ENCODE measurements at places on chromosomes 5 and 9.

- DNase-seq = no peak
Measured at GRCh38 chr5:134444941-134445471, 33.3 kb upstream of the CDKN2AIPNL start.

- DNase-seq = no peak
Measured at GRCh38 chr9:99013550-99013949, 69.8 kb downstream of the COL15A1 start.

DNA sequence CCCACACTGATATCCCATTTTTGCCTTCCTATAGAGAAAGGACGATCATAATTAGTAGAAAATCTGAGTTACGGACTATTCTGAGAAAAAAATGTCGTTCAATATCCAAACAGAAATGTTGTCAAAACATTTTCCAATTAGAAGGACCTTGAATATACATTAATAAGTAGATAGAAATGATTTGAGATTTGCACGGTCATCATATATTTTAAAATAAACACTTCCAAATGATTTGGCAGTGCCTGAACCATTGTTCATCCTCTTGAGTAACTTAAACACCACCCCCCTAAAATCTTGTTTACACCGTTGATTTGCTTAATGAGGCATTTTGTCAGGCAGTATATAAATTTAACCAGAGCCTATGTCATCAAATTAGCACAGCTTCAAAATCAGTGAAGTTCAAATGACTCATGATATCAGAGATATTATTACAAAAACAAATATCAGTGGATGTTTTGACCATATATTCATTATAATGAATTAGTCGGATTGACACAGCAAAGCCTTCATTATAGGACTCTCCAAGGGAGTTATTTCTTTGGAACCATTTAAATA lies 105.0 kb downstream of the ACTL7B start:
- DNase-seq = peak; percentile 8

DNA sequence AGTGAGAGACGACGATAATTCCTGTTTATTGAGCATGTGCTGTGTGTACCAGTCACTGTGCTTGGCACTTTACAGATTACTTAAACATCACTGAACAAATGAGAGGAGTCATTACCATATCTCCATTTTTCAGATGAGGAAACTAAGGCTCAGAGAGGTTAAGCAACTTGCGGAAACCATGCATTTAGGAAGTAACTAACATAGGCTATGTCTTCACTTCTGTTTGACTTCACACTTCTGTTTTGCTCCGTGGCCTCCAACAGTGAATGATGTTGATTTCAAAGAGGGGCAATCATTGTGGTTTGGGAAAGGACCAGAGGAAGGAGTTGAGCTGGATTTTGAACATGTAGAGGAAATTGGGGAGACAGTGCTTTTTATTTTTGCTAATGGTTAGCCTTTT lies 16.7 kb downstream of the GCNT1 start:
- no peak for DNase-seq

- DNase-seq = peak; percentile 14
Measured at GRCh38 chr9:109689701-109690100, 90.3 kb upstream of the PALM2AKAP2 start.

GRCh38 chr5:135038813-135039270 lies 4.8 kb upstream of the PITX1 start:
- no peak for DNase-seq

DNA sequence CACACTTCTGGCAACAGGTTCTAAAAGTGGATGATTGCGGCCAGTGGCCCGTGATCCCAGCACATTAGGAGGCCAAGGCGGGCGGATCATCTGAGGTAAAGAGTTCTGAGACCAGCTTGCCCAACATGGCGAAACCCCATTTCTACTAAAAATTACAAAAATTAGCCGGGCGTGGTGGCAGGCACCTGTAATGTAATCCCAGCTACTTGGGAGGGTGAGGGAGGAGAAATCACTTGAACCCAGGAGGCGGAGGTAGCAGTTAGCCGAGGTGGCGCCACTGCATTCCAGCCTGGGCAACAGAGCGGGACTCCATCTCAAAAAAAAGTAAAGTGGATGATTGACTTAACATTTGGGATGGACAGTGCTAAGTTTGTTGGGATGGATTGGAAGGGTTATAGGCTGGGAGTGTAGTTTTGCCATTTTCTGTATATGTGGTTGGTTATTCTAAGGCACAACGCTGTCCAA lies 3.4 kb downstream of the MATR3 start:
- DNase-seq = no peak

GRCh38 chr5:68710514-68710913 lies 383.3 kb upstream of the SLC30A5 start:
- no peak for DNase-seq

GRCh38 chr5:43563321-43563720 lies 6.4 kb upstream of the PAIP1 start:
- DNase-seq = peak; percentile 22

DNA sequence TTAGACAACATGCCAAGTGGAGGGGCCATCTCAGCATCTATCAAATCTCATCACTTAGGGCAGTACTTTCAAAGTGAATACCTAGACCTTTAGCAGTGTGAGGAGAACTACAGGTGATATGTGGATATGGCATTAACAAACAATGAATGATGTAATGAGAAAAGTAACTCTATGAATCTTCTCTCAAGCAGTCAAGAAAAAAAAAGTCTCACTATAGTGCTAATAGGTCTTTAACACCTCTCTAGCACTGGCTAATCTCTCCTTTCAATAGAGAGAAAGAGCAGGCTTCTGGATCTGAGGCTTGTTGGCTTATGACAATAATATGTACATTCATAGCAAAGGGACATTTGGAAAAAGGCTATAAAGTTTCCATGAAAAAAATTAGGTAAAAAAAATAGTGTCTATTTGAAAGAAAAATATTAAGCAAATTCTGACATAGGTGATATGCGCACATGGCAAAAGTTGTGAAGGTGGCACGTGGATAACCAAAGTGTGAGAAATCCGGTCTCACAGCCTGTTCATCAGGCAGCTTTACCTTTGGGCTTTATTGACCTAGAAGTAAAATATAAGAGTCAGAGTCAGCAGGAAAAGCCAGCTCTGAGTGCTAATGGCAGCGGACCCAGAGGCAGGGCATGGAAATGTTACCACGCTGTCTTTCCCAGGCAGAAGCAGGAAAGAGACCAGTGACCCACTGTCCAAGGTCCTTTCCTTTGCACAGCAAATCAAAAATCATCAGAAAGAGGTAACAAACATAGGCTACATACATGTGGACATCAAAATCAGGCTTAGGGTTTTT lies 203.4 kb downstream of the EFNA5 start:
- no peak for DNase-seq

- peak; percentile 54 for DNase-seq
Measured at GRCh38 chr5:138352722-138353559, 456 bp downstream of the KDM3B start.

- no peak for DNase-seq
Measured at GRCh38 chr9:270657-271237, 56.1 kb downstream of the DOCK8 start.

- DNase-seq = no peak
Measured at GRCh38 chr9:81879501-81879916, 48.7 kb upstream of the SPATA31D4 start.

DNA sequence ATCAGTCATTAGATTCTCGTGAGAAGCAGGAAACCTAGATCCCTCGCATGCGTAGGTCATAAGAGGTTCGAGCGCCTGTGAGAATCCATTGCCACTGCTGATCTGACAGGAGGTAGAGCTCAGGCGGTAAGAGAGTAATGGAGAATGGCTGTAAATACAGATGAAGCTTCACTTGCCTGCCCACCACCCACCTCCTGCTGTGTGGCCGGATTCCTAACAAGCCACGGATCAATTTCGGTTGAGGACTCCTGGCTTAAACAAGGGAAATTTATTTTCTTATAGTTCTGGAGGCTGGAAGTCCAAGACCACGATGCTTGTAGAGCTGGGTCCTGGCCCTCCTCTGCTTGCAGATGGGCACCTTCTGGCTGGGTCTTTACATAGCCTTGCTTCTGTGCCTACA lies 200.4 kb downstream of the PCSK5 start:
- DNase-seq = no peak

- no peak for DNase-seq
Measured at GRCh38 chr9:131674425-131675421, 65.2 kb downstream of the RAPGEF1 start.

DNA sequence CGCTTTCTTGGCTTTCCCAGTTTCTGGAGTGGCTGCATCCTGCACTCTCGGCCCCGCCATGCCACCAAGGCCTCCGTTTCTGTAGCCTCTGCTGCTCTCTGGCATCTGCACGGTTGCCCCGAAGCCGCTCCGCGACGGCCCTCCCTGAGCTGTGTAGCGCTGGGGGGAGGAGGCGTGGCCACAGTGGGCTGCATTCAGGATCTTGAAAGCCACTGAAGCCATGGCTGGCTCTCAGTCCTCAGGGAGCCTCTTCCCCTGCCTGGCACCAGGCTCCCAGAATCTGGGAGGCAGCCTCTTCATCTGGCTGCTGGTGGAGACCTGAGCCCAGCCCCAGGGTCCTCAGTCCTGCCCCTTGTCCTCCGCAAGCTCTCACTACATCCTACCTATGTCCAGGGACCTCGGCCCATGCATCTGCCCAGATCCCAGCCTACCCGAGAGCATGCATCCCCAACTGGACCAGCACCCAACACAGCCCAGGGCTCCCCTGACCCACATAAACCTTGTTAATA lies 25.1 kb downstream of the PAEP start:
- no peak for DNase-seq

- DNase-seq = no peak
Measured at GRCh38 chr5:180201051-180201987, 7.7 kb downstream of the RASGEF1C start.

- peak; percentile 9 for DNase-seq
Measured at GRCh38 chr5:24232929-24233498, 411.8 kb downstream of the CDH10 start.

- DNase-seq = no peak
Measured at GRCh38 chr5:17966640-17967402, 332.6 kb downstream of the TAF11L14 start.

DNA sequence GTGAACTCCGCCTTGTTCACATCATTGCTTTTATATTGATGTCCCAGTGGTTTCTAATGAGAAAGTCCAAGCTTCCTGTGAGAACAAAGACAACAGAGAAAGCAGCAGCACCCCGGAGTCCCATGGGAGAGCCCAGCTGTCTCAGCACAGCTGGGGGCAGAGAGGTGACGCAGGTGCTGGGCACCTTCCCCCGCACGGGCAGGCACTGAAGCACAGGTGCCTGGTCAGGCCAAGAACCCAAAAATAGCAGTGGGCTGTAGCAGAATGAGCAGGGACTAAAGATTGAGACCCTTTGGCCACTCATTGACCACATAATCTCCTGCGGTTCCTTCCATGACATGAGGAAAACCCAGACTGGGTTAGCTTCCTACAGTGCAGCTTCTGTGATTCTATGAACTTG lies 18.8 kb downstream of the SRD5A1 start:
- DNase-seq = no peak

GRCh38 chr5:75662061-75662460 lies 50.8 kb downstream of the ANKDD1B start:
- no peak for DNase-seq

- DNase-seq = no peak
Measured at GRCh38 chr5:60494635-60495034, 205.3 kb downstream of the DEPDC1B start.

DNA sequence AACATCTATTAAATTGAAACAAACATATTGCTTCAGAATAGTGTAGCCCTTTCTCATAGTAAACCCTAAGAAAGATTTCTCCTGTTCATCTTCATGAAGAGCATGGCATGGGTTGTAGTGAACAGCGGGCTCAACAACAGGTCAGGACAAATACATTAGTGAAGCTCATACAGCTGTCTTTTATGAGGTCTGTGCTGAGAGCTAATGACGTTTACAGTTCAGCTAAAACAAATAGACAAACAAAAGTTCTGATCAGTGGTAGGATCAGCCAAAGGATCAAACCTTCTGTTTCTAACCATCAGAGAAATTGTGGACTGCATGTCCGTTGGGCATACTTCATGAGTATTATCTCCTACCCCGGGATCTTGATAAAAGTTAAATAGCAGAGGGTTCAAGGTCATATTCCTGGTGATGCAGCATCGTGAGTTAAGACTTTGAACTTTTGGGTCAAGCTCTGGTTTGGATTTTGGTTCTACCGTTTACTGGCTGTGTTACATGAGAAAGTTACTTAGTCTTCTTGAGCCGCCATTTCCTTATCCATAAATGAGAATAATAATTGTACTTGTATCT lies 37.9 kb downstream of the ACO1 start:
- no peak for DNase-seq

DNA sequence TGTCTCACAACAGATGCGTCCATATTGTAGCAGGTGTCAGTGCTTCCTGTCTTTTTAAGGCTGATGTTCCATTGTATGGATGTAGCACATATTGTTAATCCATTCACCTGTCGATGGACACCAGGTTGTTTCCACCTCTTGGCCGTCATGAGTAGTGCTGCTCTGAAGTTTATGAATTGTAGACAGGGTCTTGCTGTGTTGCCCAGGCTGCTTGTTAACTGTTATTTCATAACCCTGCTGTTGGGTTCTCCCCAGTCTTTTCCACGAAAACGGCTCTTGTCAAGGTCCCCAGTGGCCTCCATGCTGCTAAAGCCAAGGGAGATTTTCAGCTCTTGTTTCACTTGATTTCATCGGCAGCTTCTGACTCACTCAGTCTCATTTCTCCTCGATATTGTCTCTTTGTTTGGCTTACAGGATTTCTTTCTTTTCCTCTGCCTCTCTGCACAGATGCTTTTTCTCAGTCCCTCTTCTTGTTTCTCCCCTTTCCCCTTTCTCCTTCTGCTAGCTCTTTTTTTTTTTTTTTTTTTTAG lies 12.1 kb upstream of the PSD2 start:
- DNase-seq = peak; percentile 36

DNA sequence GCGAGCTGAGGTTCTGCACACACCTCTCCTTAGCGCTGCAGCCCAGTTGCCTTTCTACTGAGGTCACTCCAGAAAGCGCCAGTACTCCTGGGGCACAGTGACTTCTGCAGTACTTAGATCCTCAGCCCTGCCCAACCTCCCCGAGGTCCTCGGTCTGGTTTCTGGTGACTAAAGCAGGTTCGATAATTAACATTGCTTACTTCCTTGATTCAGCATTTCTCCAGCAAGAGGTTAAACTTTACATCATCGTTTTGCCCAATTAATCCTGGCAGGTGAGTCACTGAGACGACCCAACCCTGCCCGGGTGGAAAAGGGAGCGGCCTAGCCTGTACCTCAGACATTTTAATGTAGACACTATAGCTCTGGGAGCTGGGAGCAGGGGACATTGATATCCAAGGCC lies 77.6 kb downstream of the PLAC8L1 start:
- no peak for DNase-seq

- no peak for DNase-seq
Measured at GRCh38 chr5:154071799-154072413, 33.1 kb downstream of the MFAP3 start.

DNA sequence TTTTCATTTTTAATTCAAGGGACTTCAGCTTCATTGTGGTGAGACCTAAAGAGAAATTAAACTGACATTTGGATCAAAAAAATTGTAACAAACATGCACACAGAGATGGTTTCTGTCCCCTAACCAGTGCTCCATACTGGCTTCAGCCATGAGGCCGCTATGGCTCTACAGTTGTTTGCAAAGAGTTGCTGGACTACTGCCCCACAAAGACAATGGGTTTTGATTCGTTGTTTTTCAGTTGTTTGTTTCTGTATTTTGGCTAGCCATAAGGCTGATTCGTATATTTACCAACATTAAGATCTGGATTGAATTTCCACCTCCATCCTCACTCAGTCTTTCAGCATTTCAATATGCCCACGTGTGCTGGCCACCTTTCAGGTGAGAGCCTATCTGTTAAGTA lies 163.7 kb upstream of the KIF2A start:
- no peak for DNase-seq

- DNase-seq = no peak
Measured at GRCh38 chr5:141874262-141874964, 3.8 kb downstream of the PCDH1 start.

- no peak for DNase-seq
Measured at GRCh38 chr5:982377-983237, 26.0 kb upstream of the NKD2 start.
